Fibroblast of skin of back (primary cell): ENCODE measurements at places on chromosomes 4 and X.
A peak's percentile ranks its signal among the peaks of the same experiment; 100 is the strongest.

DNA sequence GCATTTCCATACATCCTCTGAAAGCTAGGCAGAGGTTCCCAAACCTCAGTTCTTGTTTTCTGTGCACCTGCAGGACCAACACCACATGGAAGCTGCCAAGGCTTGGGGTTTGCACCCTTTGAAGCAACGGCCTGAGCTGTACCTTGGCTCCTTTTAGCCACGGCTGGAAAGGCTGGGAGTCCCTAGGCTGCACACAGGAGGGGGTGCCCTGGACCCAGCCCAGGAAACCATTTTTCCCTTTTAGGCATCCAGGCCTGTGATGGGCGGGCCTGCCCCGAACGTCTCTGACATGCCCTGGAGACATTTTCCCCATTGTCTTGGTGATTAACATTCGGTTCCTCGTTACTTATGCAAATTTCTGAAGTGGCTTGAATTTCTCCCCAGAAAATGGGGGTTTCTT is 17.4 kb upstream of the PCSK1N start:
- no peak for DNase-seq

GRCh38 chr4:147761218-147761883 is 29.5 kb downstream of the ARHGAP10 start:
- no peak for DNase-seq

GRCh38 chrX:131677655-131678628 is 134.1 kb downstream of the OR13H1 start:
- DNase-seq: peak; percentile 11

GRCh38 chr4:116499-116898 is 7.8 kb upstream of the ZNF718 start:
- no peak for DNase-seq

GRCh38 chr4:38572793-38573192 is 91.2 kb upstream of the KLF3 start:
- no peak for DNase-seq

- peak; percentile 26 for DNase-seq
These were observed 236.9 kb downstream of the DCLK2 start for GRCh38 chr4:150315175-150315574.

DNA sequence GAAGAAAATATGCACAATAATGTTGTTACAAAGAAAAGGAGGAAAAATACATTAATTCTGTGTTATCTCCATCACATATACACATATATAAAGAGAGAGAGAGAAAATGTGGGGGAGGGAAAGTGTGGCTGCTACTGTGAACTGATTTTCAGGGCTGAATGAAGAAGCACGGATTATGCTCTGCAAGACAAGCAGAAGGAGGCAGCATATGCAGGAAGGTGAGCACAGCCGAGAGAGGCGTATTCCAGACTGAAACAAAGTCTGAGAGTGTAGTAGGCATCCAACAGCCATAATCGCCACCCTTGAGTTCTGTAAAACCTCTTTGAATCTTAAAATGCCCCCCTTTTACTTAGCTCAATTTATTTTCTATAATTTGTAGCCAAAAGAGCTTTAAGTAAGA is 1081.8 kb upstream of the GRID2 start:
- no peak for DNase-seq

GRCh38 chr4:16745009-16745635 is 153.3 kb downstream of the LDB2 start:
- DNase-seq: peak; percentile 50

DNA sequence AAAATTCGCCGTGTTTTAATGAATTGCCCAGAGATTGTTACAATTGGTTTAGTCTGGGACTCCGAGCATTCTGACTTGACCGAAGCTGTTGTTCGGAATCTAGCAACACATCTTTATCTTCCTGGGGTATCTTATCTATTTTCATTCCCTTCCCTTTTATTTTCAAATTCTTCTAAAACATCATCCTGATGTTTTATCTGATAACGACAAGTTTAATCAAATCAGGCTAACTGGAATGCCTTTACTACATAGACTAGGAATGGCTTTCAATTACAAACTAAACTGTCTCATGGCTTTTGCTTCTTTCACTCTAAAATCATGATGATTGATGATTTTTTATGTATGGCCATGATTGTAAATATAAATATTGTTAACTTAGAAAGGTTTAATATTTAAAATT is 48.0 kb downstream of the USP53 start:
- no peak for DNase-seq

GRCh38 chr4:180449395-180449956 is 1793.7 kb upstream of the TENM3 start:
- DNase-seq: peak; percentile 52

- DNase-seq: no peak
These were observed 78.4 kb downstream of the REPS2 start for GRCh38 chrX:17024886-17025285.

DNA sequence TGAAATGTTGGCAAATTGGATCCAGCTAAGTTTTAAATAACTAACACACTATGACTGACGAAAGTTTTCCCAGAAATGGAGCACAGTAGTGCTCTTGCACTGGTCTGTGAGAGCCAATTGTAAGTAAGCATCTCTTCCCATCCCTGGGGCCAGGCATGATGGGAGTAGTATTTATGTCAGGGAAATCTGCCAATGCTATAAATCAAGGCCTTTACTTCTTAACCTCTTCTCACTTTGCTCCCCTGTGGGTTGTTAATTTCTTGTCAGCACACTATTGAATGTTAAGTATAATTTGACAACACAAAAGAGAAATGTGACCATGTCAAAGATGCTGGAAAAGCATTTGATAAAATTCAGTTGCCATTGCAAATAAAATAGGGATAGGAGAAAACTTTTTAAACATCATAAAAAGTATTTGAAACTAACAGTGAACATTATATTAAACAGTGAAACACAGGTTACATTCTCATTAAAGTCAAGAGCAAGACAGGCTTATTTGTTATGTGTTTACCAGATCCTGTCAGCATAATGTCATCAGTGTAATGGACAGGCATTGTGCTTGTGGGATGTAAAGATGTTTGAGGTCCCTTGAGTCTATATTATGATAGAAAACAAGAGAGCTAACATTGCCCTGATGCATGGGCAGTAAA is 5.0 kb downstream of the F8A1 start:
- DNase-seq: no peak

DNA sequence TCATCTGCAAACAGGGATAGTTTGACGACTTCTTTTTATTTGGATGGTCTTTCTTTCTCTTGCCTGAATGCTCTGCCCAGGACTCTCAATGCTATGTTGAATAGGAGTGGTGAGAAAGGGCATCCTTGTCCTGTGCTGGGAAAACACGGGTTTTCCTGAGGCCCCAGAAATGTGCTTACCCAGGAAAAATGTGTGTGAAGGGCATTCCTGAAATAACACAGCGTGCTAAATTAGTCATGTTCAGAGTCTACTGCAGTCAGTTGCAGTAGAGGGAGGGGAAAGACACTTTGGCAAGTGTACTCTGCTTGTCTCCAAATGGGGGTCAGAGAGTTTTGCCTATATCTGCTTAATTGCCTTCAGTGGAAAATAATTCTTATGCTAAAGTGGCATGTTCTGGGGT is 153.9 kb downstream of the CCNG2 start:
- peak; percentile 50 for DNase-seq

DNA sequence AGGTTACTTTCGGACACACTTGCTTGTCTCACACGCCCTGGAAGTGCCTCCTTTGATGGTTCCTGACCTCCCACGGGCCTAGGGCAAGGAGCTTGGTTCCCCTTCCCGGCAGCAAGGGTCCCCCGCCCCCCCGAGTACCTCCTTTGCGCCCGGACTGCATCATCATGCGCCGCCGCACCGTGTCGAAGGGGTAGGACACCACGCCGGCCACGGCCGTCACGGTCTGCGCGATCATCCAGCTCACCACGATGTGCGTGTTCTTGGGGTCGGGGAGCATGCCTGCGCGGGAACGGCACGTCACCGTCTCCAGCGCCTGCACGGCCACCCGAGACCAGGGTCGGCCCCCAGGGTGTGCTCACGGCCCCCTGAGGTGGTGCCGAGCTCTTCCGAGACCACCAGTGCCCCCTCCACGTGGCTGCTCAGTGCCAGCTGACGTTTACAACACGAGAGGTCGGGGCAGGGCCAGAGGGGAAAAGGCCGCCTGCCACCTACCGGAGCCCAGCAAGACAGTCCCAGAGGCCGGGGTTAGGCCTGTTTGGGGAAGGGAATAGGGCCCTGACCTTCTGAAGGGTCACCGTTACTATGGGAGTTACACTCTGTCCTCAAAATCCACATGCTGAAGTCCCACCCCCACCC is 4.7 kb downstream of the SLC25A6 start:
- no peak for DNase-seq

DNA sequence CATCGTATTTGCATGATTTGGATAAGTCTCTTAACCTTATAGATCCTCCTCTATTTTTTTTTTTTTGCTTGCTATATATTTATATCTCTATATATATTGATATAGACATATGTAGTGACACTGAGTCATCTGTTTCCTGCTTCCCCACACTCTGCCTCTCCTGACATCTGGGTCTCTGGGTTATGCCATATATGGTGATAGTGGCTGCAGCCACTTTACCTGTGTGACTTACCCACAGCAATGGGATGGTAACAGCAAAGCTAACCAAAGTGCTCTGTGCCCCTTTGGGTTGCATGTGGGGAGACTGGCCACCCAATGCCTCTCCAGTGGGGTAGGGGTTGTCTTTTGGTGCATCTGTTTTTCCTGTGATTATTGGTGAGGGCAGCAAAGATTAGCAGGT is 14.5 kb downstream of the CMC4 start:
- no peak for DNase-seq

- DNase-seq: peak; percentile 60
These were observed 56.5 kb upstream of the ANKRD17 start for GRCh38 chr4:73315091-73315490.

DNA sequence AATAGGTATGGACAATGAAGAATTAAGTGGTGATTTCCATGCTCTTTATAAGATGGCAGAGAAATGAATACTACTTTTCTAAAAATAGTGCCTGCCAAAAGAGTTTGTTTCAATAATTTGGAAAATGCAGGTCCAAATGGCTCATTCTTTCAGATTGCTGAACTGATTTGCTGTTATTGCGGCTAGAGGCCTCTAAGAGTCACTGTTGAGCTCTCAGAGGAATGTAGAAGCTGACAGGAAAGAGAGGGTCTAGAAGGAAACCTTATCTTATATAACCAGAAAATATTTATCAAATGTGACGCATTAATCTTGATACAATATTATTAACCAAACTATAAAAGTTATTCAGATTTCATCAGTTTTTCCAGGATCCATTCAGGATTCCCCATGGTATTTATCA is 65.7 kb upstream of the PAGE1 start:
- DNase-seq: peak; percentile 7

GRCh38 chr4:18034099-18034498 is 12.5 kb upstream of the LCORL start:
- no peak for DNase-seq

GRCh38 chr4:167031534-167032156 is 202.6 kb downstream of the SPOCK3 start:
- peak; percentile 42 for DNase-seq

- DNase-seq: no peak
These were observed 5.2 kb downstream of the UGDH start for GRCh38 chr4:39522068-39522467.

GRCh38 chr4:93828995-93829819 is 654 bp downstream of the ATOH1 start:
- peak; percentile 2 for DNase-seq

GRCh38 chrX:110026099-110026844 is 23.4 kb downstream of the TMEM164 start:
- peak; percentile 64 for DNase-seq
